ENCODE measurements at places on chromosomes 1 and 21. TPM values are rescaled to one million over a fixed set of nuclear protein-coding genes. Genes with fewer than 3 reads are reported as not detected.

ZBTB7B gene
- polyA plus RNA-seq, result 18.2 TPM

HP1BP3 gene
- 302 TPM for polyA plus RNA-seq

ARHGEF2 gene
- 36.3 TPM for polyA plus RNA-seq

LIPI gene
- polyA plus RNA-seq, result not detected

MRPL55 gene
- polyA plus RNA-seq, result 14.6 TPM

RSPO1 gene
- 0.35 TPM for polyA plus RNA-seq

CA14 gene
- polyA plus RNA-seq, result 0.58 TPM

B3GALT2 gene
- polyA plus RNA-seq, result 2.9 TPM

ACTN2 gene
- 1.6 TPM for polyA plus RNA-seq

NFASC gene
- 20.9 TPM for polyA plus RNA-seq

TNFRSF18 gene
- polyA plus RNA-seq, result not detected

RRP1 gene
- polyA plus RNA-seq, result 12.2 TPM

CLDN17 gene
- not detected for polyA plus RNA-seq

DNA sequence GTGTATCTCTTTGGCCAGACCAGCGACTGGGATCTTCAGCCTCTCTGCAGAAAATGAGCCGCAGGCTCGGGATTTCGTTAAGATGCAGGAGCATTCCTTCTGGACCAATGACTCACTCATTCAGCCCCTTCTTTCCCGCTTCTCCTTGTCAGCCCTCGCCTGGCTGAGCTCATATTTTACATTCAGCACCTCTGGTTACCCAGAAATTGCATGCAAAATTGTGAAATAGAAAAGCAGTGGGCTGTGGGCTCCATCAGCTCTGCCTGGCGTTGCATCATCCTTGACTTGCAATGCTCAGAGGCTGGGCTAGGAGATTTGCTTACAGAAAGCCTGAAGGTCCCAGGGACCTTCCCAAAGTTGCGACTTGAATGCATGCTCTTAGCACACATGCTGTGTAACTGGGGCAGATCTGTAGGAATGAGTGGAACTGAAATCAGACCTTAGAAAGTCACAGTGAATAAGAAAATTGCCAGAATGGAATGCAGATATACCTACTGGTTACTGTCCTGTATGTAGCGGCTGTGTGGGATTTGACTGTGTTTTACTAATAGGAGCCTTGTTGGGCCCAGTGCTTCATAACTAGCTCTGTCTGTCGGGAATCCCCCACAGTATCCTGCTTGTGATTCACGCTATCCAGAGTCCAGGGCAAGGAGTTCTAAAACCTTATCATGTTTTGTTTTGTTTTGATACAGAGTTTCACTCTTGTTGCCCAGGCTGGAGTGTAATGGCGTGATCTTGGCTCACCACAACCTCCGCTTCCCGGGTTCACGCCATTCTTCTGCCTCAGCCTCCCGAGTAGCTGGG lies 444.8 kb downstream of the KIF26B start:
- no peak for DNase-seq

DNA sequence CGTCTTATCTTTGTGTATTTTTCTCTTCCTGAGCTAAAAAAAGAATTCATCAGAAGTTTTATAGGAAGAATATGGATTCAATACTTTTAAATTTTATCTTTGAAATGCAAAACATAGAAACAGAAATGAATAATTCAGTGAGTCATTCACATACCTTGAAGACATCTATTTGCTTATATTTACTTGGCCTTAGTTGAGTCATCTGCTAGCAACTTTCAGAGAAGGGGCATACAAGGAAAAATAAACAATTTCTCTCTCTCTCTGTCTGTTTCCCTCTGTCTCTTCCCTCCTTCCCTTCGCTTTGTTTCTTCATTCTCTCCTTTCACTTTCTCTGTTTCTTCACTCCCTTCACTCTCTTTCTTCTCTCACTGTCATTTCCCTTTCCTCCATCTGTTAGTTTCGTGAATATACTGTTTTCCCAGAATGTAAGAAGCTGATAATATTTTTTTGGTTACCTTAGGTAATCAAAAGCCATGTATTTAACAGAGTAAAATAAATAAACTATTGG lies 477.2 kb downstream of the BRINP3 start:
- no peak for DNase-seq

GRCh38 chr1:119790451-119791198 lies 20.6 kb downstream of the REG4 start:
- DNase-seq, result no peak

- DNase-seq, result no peak
Observed at GRCh38 chr1:6081901-6082300, 36.2 kb downstream of the KCNAB2 start.

GRCh38 chr1:53697721-53698383 lies 41.1 kb downstream of the GLIS1 start:
- no peak for DNase-seq

DNA sequence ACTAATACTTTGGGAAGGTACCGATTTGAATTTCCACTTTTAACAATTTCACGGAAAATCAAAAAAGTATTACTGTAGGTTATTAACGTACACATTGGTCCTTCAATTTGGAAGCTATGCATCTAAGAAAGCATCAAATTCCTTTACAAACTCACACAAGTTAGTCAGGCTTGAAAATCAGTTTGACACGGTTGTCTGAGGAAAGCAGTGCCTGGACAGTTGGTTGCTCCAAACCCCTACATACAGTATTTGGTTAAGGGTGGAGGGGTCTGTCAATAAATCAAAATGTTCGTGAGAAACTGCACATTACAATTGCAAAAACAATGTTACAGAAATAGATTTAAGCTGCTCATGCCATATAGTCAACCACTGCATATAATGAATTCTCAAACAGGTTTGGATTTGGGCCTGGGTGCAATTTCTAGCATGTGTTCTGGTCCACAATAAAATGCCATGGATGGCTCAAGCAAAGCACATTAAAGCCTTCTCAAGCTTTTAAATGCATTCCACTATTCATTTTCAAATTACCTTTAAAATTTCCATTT lies 19.9 kb upstream of the RBM34 start:
- no peak for DNase-seq

- no peak for DNase-seq
Observed at GRCh38 chr21:34907461-34908418, 141.4 kb downstream of the RUNX1 start.

- DNase-seq, result no peak
Observed at GRCh38 chr1:182515556-182515955, 65.6 kb downstream of the RGSL1 start.

- DNase-seq, result no peak
Observed at GRCh38 chr1:154454386-154455120, 47.5 kb upstream of the TDRD10 start.

DNA sequence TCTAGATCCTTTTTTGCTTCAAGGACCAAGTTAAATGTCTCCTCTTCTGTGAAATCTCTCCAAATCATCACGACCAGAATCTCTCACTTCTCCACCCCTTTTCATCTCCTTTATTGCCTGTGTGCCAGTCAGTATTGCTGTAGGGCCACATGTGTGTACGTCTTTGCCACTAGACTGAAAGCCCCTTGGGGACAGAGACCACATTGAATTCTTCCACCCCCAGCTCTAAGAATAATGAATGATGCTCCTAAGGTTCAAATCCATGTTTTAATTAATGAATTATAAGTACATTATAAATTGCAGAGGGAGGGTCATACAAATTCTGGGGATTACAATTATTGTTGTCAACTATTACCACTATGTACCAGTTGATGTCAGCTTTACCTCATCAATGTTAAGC lies 343.8 kb downstream of the USP25 start:
- no peak for DNase-seq

- DNase-seq, result peak; percentile 29
Observed at GRCh38 chr1:30920827-30921226, 12.3 kb upstream of the SDC3 start.

GRCh38 chr1:200903793-200904192 lies 9.1 kb downstream of the INAVA start:
- DNase-seq, result no peak

- DNase-seq, result no peak
Observed at GRCh38 chr1:210132582-210132981, 100.0 kb upstream of the SERTAD4 start.

DNA sequence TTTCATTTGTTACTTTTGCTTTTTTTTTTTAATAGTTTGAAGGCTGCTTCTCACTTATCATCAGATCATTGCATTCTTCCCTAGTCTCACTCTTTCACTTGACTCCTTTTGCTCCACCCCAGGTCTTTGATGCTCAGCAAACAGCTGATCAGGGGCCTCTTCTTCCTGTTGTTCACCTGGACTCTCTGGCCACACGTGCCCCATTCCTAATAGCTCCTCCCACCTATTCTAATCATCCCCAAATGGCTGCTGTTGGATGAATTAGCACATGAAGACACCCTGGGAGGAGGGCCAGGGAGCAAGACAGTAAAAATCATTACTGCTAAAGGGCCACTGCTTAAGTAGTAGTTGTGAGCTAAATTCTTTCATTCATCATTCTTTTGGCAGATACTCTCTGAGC lies 119.5 kb downstream of the MAB21L3 start:
- DNase-seq, result no peak

GRCh38 chr1:8858112-8858668 lies 20.3 kb downstream of the ENO1 start:
- DNase-seq, result no peak

DNA sequence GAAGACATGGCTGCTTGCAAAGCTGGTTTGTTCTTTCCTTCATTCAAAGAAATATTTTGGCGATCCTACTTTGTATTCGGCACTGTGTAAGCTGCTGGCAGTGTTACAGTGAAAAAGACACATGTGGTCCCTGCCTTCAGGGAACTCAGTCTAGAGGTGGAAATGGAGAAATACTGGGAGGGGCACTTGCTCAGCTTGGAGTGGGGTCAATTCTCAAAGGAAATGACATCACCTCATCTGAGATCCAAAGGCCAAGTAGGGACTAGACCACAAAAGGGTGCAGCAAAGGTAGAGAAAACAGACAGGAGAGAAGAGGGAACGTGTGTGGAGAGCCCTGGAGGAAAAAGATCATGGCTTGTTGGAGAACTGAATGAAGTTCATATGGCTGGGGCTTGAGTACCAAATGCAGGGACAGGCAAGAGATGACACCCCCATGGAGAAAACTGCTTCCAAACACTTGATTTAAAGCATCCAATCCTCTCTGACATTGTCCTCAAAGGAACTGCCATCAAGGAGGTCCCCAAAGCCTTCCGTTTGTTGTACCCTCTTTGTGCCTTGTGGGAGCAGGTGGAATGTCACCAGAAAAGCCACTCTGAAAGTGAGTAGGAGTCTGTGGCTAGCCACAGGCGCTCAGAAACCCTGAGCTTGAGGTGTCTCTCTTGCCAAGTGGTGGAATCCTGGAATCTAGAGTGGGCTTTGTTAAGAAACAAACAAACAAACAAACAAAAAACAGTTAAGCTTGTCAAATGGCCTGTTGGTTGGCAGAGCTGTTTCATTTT lies 48.3 kb upstream of the TDRD10 start:
- no peak for DNase-seq

GRCh38 chr1:167762061-167762746 lies 40.4 kb downstream of the MPZL1 start:
- DNase-seq, result no peak

- DNase-seq, result no peak
Observed at GRCh38 chr1:211381481-211382181, 55.0 kb downstream of the TRAF5 start.

DNA sequence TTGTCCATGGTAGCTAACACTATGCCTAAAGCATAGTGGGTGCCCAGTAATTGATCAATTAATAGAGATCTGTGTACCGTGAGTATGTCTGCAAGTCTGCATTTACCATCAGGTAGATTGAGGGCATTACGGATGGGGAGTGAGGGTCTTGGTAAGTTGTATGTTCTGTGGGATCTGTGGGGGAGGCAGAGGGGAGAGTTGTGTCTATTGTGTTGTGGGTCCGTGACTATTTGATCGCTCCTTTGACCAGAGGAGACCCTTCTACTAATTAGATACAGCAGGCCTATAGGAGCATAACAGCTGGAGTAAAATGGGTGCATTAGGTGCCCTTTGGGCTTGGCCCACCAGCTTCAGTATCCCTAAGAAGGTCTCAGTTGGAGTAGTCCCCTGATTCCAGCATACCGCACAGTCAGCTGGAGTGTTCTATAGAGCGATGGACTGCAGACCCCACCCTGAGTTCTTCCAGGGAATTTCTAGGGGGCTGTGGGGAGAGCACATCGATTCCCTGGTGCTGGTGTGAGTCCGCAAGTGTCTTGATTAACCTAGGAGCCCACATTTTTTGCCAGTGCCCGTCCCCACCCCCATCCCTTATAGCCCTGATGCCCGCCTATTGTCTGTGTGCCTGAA lies 55.9 kb downstream of the RHBG start:
- DNase-seq, result no peak

- DNase-seq, result no peak
Observed at GRCh38 chr1:103336408-103336807, 189.1 kb upstream of the RNPC3 start.

GRCh38 chr1:69513601-69514000 lies 54.1 kb upstream of the LRRC7 start:
- no peak for DNase-seq

GRCh38 chr1:172431721-172432192 lies 11.3 kb downstream of the C1orf105 start:
- no peak for DNase-seq

GRCh38 chr1:240092301-240093119 lies 827 bp downstream of the FMN2 start:
- peak; percentile 45 for DNase-seq

DNA sequence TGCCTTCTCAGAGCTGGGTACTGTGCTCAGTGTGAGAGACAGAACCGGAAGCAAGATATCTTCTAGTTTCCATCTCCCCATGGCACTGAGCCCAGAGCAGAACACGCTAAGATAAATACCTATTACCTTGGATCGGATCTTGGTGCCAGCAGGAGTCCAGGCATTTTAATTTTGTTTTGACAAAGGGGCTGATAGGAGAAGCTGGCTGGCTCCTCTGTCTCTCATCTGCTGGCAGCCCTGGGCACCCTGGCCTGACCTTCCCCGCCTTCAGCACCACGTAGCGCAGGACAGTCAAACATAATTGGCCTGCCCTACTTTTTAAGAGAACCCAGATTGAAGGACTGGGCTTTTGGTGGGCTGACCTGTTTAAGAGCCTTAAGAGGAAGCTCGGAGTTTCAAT lies 160.7 kb upstream of the KLHDC7A start:
- DNase-seq, result no peak

DNA sequence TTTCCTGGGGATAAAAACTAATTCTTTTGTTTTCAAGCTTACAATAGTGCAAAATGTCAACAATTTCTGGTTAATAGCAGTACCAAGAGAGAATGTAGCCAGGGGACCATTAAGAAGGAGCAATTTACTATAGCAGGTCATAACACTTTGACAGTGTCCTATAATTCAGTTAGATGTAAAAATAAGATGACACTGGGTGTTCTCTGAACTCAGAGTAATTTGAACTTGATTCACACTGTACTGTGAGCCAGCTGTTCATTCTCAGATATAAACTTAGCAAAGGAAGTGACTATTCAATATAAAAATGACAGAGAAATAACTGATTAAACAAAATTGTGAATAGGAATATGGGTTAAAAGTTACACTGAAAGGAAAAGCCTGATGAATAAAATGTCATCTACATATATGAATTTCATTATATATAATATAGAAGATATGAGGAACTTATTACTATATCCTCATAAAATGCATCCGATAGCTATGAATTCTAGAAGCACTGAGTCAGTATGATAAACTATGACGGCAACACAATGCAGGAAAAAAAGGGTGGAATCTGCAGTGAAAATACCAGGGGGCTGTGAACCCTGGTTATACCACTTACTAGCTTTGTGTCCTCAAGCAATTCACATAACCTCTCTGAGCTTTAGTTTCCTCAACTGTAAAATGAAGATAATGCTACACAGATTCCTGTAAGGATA lies 135.9 kb downstream of the ACBD6 start:
- no peak for DNase-seq

Measured in ovary (tissue), 10 donors.